Lower lobe of right lung (tissue), 2 donors: ENCODE measurements at places on chromosomes 5 and 9. TPM values are rescaled to one million over a fixed set of nuclear protein-coding genes. Genes with fewer than 3 reads are reported as not detected.

The OLFM1 gene
- 24.1 TPM for total RNA-seq

The CDH6 gene
- 7.2 TPM for total RNA-seq

The GRIN3A gene
- 0.24 TPM for total RNA-seq

The FLT4 gene
- total RNA-seq, result 24.8 TPM

The CBY3 gene
- not detected for total RNA-seq

The TMEM215 gene
- total RNA-seq, result 0.09 TPM

The SPATA31D1 gene
- not detected for total RNA-seq

The HK3 gene
- 61.2 TPM for total RNA-seq

The PCDHGA12 gene
- total RNA-seq, result 5.9 TPM

The C9orf50 gene
- not detected for total RNA-seq

The MEIKIN gene
- total RNA-seq, result not detected

The DRD1 gene
- total RNA-seq, result 0.62 TPM

The KIF12 gene
- total RNA-seq, result 4.8 TPM

The FOXD1 gene
- 0.74 TPM for total RNA-seq

The ATOX1 gene
- 68.2 TPM for total RNA-seq

The CAMK4 gene
- 2.7 TPM for total RNA-seq

The POU5F2 gene
- 1.8 TPM for total RNA-seq

The PLCXD3 gene
- total RNA-seq, result 2.8 TPM

The RUSC2 gene
- total RNA-seq, result 23.6 TPM

The ACTBL2 gene
- not detected for total RNA-seq

The RNF208 gene
- 5.8 TPM for total RNA-seq

The CA9 gene
- not detected for total RNA-seq

The IFNA2 gene
- total RNA-seq, result not detected

The PCDHGA3 gene
- total RNA-seq, result 1.8 TPM

The DENND4C gene
- total RNA-seq, result 105 TPM

The ZNF354B gene
- 15.0 TPM for total RNA-seq

The PRSS3 gene
- 0.65 TPM for total RNA-seq

The SPATA31C1 gene
- total RNA-seq, result not detected

The PCDHA4 gene
- total RNA-seq, result 0.59 TPM

The CYSRT1 gene
- total RNA-seq, result 0.59 TPM

The ADAMTSL2 gene
- total RNA-seq, result 10.1 TPM

The PCDHA2 gene
- total RNA-seq, result not detected

The NMUR2 gene
- not detected for total RNA-seq

The IFNA13 gene
- 1.1 TPM for total RNA-seq

The GABRA6 gene
- not detected for total RNA-seq

The AIF1L gene
- 16.0 TPM for total RNA-seq

The SPINK4 gene
- not detected for total RNA-seq

The P4HA2 gene
- 75.7 TPM for total RNA-seq

The NR2F1 gene
- total RNA-seq, result 42.6 TPM

The BTNL8 gene
- 5.3 TPM for total RNA-seq

The ISL1 gene
- 0.15 TPM for total RNA-seq

The GFI1B gene
- 1.1 TPM for total RNA-seq

The GPSM1 gene
- 19.2 TPM for total RNA-seq

The ZDHHC11 gene
- 28.7 TPM for total RNA-seq

The SLC46A2 gene
- 13.7 TPM for total RNA-seq

The GPR150 gene
- total RNA-seq, result 0.18 TPM

The IFNK gene
- total RNA-seq, result not detected

The SPATA31E1 gene
- not detected for total RNA-seq

The FOCAD gene
- 29.5 TPM for total RNA-seq

The PTGER4 gene
- total RNA-seq, result 29.1 TPM

The NRG2 gene
- total RNA-seq, result 1.6 TPM

The LPAR1 gene
- 23.2 TPM for total RNA-seq

The NUP155 gene
- total RNA-seq, result 18.0 TPM
